ENCODE measurements at places on chromosomes 3 and 15.

- DNase-seq, result no peak
Observed at GRCh38 chr15:75648156-75649000, 666 bp downstream of the SNX33 start.

GRCh38 chr15:41333026-41333562, 413 bp downstream of the NUSAP1 start:
- DNase-seq, result no peak

DNA sequence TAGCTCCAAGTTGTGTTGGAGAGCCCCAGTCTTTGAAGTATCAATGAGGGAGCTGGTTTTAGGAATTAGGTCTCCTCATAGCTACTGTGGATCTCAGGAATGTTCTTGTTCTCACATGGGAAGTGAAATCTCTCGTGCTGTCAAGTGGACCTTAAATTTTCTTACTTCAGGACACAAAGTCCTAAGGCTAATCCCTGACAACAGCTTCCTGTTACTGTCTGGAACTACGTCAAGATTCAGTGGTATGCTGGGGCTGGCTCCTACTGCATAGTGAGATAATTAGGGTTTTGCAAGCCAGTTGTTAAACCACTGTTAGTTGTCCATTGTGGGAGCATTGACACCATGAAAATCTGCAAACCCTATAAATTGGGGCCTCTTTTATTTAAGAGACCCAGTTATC, 22.8 kb downstream of the MESP1 start:
- DNase-seq, result no peak

DNA sequence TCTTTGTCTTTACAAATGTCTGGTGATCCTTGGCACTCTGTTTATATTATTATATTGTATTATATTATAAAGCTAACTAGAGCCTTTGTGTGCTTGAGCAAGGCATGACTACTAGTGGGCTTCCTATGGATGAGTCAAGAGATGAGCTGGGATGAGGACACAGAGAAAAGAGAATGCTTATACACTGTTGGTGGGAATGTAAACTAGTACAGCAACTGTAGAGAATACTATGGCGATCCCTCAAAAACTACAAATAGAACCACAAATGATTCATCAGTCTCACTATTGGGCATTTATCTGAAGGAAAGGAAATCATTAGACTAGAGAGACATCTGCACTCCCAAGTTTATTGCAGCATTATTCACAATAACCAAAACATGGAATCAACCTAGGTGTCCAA, 40.8 kb upstream of the MED12L start:
- no peak for DNase-seq

- no peak for DNase-seq
Observed at GRCh38 chr3:119508172-119508845, 10.0 kb downstream of the TIMMDC1 start.

DNA sequence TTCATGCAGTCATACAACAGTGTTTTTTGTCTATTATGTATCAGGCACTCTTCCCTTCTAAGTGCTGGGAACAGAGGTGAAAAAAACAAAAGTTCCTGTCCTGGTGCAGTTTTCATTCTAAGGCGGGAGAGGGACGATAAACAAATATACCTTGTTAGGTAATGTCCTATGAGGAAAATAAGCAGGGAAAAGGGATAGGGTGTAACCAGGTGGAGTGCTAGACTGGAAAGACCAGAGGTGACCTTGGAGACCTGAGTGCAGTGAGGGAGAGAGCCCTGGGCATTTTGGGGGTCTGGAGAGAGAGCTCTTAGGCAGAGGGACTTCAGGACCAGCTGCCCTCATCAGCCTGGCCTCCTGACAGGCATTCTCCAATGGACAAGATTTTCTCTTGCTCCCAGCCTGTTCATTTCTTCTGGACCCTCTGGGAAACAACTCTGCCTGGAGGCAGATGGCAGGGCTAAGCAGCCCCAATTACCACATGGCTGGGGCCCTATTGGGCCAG, 97.2 kb upstream of the TJP1 start:
- DNase-seq, result no peak

DNA sequence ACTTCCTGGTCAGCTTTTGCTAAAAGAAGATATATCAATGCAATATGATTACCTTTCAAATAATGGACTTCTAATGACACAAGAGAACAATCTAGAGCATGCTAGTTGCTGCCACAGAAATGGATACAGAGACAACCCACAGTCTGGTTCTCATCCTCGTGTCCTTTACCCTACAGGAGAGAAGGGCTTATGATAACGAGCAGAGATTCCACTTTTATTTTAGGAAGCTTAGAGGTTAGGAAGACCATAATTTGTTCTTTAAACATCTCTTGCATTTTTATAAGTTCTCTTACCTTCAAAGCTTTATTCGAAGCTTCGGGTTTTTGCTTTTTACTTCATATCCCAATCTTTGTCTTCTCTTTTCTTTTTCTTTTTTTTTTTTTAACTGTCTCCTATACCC, 39.1 kb downstream of the FILIP1L start:
- DNase-seq, result no peak

DNA sequence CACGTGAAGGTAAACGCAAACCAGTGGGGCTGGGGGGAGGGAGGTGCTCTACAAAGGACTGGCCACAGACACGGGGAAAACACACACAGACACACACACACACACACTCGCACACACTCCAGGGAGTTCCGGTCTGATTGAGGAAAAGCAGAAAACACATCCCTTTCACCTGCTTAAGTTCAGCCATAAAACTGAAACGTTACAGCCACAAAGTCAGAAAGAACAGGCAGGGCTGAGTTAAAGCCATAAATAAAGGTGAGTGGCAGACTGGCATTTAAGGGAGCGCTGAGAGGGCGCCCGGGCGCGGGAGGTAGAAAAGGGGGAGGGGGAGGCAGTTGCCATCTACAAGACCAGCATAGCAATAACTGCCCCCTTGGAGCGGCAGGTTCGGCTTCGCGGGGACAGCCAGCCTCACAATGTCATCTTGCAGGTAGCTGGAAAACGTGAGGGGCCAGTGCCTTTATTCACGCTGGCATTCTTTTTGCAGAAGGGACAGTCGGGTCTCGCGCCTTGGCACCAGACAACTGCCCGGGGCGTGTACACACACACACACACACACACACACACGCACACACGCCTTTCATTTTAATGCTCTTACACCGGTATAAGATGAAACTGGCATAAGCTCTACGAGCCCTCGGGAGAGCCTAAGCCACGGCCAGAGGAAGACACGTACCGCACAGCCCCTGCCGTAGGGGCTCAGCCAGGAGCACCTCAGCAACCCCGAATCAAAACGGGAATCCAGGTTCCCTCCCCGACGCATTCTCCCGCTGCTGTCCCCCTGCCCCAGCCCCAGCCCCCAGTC, 866 bp downstream of the TNIK start:
- peak; percentile 21 for DNase-seq

DNA sequence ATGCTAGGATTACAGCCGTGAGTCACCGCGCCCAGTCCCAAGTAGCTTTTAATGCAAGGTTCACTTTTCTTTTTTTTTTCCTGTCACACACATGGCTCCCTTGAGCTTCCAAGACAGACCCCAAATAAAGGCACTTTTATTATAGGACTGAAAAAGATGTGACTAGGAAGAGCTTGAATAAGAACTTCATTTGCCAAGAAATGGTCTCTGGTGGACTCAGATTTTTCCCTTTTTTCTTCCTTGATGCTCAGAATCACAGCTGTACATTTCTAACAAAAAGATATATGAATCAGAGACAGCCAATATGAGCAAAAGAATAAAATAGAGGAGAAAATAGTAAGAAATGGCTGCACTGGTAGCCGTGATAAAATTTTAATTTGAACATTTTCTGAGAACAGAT, 337.2 kb downstream of the MAGI1 start:
- no peak for DNase-seq

GRCh38 chr15:81282911-81283310, 41.0 kb downstream of the STARD5 start:
- DNase-seq, result no peak

DNA sequence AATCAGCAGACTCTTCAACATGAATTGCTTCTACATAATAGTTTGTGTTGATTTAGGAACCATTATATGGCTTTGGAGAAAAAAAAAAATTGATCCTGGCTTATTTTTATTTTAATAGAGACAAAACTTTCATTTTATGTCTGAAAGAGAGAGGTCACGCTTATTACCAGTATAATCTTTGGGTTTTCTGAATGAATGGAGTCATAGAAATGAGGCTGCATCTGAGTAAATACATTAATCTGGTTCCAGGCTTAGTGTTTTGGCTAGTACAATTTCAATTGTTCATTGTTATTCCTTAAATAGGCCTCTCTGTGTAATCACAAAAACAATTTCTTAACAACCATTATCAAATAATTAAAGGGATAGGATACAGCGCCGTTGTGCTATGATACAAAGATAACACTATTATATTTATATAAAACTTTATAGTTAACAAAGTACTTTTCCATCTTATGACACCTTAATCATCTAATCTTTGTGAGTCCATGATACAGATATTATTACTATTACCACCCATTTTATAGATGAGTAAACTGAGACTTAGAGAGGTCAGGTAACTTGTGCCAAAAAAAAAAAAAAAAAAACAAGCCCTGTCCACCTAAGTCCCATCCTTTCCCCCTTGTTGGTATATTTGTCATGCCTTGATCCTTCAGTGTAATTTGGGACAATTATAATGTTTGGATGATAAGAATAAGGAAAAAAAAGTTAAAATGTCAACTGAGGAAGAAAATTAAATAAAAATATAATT, 41.8 kb upstream of the GOLM2 start:
- DNase-seq, result no peak

DNA sequence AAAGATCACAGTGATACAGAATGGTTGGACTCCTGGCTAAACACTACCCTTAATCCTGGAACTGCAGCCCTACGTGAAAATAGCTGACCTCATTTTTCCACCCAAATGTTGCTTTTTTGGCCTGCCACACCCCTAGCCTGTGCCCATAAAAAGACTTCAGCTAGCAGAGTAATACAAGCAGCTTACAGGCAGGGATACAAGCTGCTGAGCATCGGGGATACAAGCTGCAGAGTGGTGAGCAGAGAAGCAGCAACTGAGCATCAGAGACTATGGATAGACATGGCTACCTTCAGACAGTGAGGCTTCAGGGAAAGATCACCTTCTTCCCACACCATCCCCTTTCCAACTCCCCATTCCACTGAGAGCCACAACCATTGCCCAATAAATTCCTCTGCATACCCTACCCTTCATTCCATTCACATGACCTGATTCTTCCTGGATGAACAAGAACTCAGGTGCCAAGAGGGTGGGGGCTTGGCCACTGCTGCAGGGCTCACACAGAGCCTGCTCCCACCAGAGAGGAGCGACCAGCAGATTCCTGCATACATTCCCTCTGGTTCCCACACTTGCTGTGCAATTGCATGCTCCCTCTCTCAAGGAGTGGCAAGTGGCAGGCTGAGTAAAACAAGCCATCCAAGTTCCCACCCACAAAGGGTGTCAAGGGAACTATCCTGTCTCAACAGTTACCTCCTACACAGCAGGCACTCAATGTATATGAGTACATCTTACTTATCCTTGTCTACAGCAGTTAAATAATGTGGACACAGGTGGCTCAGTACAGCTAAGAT, 217.5 kb downstream of the ALCAM start:
- DNase-seq, result no peak

All from stimulated activated CD4-positive, alpha-beta T cell treated with anti-CD3 and anti-CD28 coated beads, TNF-alpha, amount 100 ng/mL, for 4 hours (primary cell).